ENCODE measurements at places on chromosomes 16 and 17.

DNA sequence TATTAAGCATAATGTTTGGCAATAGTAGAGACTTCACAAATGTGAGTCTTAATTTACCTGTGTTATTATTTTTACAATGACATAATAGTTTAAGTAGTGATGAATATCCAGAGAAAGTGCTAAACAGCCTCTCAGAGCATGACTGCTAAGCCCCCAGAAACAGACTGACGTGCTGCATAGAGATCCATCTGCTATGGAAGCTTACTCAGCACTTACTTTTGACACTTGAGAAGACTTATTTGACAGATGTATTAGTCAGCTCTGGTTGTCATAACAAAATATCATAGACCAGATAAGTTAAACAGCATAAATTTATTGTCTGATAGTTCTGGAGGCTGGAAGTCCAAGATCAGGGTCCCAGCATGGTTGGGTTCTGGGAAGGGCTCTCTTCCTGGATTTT, 334.9 kb upstream of the MON1B start:
- DNase-seq, result no peak

DNA sequence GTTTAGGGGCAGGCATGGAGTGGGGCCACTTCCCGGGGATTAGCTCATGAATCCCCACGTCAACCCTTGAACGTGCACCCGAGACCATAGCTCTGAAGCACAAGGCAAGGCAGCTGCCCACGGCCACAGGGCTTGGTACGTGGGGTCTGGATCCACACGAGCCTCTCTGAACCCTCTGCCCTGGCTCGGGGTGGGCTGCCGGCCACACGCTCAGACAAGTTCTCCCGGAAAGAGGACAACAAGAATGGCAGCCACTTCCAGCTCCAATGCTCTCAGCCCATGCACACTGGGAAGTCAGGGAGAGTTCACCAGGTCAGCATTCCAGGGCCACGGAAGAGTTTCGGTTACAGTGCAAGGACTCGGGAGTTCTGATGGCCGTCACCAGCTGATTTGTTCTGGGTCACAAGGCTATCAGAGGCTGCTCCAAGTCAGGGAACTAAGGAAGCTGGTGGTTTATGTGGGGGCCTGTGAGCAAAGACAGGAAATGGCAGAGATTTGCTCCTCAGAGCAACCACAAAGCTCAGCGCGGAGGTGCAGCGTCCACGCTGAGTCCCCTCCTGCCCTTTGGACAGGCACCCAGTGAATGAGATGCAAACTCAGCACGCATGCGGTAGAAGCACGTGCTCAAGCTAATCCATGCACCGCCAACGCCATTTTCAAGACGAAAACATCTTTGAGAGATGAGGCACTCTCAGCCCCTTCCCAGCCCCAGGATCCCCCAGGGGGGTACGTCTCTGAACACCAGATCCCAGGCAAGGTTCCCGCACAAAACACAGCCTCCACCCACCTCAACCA, 356.4 kb downstream of the FOXL1 start:
- no peak for DNase-seq

GRCh38 chr17:14436266-14436665, 135.4 kb downstream of the HS3ST3B1 start:
- no peak for DNase-seq

DNA sequence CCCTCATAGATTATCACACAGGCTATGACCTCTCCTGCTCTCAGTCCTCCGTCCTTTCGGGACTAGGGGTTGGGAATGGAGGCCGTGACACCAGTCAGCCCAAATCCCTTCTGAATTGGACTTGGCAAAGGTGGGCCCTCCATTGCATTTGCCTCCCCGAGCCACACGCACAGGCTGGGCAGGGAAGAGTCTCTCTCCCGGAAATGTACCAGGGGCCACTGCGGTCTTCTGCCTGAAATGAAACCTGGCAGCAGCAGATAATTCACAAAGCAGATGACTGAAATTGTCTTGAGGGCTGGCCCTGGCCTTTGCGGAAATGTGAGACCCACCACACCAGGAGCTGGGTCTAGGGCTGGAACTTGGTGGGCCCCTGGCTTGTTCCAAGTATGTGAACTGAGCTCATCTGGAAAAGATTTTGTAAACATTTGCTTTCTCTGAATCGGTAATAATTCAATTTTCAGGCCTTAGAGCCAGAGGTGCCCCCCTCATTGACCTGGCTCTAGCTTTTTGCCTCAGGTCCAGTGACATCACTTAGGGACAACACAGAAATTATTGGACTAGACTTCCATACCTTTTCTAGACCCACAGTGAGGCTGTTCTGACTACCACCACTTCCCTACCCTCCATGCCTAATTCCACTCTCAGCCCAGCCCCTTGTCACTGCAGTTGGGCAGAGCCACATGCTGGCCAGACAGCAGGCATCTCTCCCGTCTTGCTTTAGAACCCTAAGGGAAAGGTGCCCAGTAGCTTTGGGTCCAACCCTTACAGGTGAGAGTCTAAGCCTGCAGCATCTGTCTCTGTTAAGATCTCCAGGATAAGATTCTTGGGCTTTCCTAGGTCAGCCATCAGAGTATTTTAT, 75.2 kb downstream of the CCDC182 start:
- DNase-seq, result no peak

DNA sequence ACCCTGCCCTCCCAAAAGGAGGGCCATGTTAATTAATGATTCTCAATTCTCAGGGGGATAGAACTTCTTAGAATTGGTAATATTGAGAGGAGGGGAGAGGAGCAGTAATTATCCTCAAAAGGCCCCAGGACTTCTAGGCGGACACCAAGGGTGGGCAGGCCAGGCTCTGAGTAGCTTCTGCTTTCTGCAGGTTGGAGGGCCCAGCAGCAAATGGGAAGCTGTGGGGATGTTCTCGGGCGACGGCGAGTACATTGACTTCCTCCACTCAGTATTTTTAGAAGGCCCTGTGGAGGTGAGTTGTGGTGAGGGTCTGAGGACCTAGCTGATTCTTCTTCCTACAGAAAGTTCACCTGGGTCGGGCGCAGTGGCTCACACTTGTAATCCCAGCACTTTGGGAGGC, 57.5 kb downstream of the DNAH2 start:
- DNase-seq, result no peak

DNA sequence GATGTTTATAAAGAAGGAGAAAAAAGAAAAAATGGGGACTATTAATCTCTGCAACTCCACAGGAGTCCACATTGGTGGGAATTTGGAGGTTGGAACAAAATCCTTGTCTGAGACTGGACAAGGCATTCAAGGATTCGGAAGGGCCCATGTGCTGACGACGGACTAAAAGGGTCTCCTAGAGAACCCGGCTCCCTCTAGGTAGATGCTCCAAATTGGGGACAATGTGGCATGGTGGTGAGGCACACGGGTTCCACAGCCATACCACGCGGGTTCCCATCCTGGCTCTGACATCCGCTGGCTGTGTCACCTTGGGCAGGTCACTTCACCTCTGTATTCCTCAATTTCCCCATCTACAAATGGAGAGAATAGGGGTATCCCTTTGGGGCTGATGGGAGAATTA, 227.4 kb downstream of the C16orf78 start:
- DNase-seq, result no peak

DNA sequence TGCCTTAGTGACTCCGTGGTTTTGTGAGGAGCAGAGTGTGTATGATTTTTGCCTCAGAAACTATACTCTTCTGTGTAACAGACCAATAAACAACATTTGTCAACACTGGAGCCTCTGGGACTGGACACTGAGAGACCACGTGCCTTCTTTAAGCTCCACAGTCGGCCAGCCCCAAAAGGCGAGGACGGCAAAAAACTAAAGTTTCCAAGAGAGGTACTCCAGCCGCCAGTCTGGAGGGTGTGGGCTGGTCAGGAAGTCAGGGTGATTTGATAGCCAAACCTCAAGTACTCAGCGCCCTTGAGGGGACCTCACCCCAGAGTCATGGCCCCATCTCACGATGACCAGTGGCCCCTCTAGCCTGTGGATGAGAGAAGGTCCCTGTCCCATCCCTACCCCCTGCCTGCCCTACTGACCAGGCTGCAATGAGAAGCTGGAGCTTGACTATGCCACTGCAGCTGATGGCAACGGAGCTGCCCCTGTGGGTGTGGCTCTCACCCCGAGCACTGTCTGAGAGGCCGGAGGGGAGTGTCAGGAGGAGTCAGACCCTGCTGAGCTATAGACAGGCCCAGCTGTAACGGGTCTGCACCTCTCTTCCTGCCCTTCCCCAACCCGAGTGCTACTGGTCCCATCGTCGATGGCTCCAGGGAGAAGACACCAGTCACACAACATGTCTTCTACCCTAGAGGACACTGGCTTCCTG, 19.8 kb downstream of the MNT start:
- no peak for DNase-seq

GRCh38 chr16:57060323-57061083, 31.9 kb upstream of the CPNE2 start:
- no peak for DNase-seq

DNA sequence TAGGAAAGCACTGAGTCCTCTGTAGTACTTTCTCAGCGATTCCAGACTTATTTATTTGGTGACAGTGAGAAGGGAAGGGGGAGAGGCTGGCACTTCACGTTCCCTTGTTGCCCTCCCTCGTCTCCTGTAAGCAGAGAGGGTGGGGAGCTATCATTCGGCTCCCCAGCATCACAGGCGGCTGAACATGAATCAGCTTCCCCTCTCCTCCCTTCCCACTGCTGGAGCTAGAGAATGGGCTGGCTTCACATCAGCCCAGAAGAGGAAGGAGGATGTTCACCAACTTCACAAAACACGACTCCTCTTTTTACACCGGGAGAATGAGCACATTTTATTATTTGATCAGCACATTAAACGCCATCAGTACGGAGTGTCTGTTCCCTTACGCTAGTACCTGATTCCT, 6.7 kb upstream of the CMIP start:
- DNase-seq, result no peak

DNA sequence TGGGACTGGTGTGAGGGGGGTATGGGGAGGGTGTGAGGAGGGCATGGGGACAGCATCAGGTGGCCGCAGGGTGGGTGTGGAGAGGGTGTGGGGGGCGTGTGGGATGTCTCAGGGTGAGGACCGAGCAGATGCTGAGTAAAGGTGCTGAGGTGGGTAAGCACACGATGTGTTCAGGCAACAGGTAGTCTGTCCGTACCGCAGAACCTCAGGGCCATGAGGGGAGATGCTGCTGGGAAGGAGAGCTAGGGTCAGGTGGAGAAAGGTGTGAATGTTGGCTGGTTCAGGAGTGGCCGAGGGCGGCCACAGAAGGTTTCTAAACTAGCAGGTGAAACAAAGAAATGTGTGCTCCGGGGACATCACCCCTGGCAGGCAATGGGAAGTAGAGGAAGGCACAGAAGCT, 80.0 kb upstream of the CDH5 start:
- no peak for DNase-seq

GRCh38 chr16:57609541-57610401, 18.7 kb upstream of the ADGRG1 start:
- no peak for DNase-seq

GRCh38 chr16:68416057-68417046, 32.0 kb downstream of the SMPD3 start:
- no peak for DNase-seq

GRCh38 chr17:64250233-64250835, 12.7 kb downstream of the TEX2 start:
- DNase-seq, result no peak

DNA sequence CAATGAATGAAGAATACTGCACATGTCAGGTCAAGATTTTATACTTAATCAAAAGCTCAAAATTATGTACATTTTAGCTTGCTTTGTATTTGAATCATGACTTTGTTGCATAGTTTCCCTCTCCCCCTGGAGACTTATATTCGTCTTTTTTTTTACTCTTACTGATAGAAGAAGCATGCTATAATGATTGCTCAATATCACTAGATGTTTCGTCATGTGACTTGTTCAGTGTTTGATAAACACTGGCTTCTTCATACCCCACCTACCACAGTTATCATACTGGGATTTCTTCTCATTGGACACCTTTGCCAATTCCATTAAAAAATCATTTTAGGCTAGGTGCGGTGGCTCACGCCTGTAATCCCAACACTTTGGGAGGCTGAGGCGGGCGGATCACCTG, 148.7 kb downstream of the FTO start:
- DNase-seq, result no peak

- DNase-seq, result no peak
Measured at GRCh38 chr16:73882033-73882432, 414.6 kb upstream of the PSMD7 start.

- no peak for DNase-seq
Measured at GRCh38 chr16:58515871-58516767, 802 bp downstream of the SETD6 start.

GRCh38 chr17:46854948-46855347, 3.6 kb downstream of the WNT9B start:
- DNase-seq, result no peak

DNA sequence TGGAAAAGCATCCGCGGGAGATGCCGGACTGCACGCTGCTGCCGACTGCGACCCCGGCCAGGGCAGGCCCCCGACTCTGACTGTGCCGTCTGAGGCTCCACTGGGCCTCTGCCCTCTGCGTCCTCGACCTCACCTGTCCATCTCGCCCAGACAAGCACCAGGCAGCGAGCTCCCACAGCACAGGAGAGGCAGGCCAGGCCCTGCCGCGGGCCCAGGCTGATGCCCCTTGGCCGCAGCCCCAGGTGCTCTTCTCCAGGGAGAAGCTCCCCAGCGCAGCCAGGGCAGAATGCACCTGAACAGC, 98.1 kb upstream of the DNAH17 start:
- no peak for DNase-seq

DNA sequence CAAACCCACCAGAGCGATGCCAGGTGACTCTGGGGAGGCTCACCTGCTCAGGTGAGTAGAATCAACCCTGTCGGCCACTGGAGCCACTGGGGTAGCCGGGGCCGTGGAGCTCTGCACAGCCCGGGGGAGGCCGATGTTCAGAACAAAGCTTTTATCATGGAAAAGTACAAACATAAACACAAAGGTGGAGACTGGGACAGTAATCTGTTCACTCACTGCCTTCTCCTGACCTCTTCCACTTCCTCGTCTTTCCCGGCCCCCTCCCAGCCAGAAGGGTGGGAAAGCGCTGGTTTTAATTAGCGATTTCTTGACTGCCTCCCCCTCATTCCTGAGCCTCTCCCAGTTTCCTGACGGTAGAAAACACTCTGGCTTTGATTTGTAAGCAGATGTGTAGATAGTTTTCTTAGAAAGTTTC, 9.8 kb upstream of the TEX19 start:
- DNase-seq, result no peak

DNA sequence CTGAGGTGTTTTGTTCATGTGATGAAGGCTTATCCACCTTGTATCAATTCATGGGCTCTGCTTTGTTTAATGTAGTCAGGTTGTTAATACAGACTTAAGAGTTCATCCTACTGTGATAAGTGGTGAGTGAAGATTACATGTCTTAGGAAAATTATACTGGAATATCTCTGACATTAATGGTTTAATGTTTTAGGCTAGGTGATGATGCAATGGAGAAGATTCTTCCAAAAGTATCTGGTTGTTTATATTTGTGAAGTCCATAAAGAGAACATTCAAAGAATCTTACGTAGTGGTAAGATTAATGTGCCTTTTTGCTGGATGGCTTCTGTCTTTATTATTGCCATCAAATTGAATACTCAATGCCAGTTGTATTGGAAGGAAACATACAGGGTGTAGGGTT, 236.4 kb downstream of the BCAS3 start:
- no peak for DNase-seq
